ENCODE measurements at places on chromosomes 11 and 22. TPM values are rescaled to one million over a fixed set of nuclear protein-coding genes. Genes with fewer than 3 reads are reported as not detected.

- no peak for DNase-seq
These were observed 2.1 kb downstream of the ADA2 start for GRCh38 chr22:17217179-17217578.

DNA sequence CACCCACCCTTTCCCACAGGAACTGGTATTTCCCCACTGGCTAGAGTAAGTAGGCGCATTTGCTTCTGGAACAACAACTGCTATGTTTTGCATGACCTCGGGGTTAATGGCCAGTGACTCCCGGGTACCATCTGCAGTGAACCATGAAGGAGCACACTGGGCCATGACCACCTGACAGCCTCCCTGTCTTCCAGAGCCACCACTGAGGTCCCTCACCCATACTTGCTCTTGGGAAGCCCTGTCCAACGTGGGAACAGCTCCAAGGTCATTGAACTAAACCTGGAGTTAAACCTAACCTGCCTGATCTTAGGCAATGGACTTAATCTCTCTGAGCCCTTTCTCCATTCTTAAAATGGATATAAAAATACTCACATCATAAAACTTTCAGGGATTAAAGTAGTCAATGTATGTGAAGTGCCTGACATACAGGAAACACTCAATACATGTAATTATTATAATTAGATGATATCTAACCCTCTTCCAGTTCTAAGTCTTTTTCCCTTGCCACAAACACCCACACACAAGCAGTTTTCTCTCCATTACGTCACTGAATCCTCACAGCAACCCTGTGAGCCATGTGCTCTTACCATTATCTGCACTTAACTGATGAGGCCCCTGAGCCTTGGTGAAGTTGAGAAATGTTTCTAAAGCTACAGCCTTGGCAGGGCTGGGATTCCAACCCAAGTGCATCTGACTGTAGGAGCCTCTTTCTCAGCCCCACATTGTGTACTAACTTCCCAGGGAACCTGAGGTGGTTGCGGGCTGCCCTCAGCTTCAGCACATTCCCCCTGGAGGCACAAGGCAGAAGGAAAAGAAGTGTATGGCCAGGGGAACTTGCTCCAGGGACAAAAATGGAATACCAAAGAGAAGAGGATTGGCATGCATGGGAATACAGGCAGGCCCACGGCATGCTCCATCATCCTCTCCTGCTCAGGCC is 74.5 kb upstream of the NCAM1 start:
- DNase-seq: no peak

DNA sequence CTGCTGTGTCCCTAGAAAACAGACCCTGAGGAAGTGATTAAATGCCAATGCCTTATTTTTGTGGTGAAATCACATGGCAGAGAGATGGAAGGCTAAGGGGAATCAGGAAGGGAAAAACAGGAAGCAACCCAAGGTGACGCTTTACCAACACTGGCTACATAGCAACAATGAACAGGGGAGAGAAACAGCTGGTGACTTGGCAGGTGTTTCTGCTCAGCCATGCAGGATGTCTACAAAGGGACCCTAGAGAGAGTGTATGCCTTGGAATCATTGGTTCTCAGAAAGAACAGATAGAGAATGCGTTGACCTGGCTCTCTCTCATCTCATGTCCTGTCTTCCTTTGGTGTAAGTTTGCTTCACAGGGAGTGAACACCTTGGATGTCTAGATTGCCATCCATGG is 911.9 kb downstream of the OPCML start:
- DNase-seq: no peak

DNA sequence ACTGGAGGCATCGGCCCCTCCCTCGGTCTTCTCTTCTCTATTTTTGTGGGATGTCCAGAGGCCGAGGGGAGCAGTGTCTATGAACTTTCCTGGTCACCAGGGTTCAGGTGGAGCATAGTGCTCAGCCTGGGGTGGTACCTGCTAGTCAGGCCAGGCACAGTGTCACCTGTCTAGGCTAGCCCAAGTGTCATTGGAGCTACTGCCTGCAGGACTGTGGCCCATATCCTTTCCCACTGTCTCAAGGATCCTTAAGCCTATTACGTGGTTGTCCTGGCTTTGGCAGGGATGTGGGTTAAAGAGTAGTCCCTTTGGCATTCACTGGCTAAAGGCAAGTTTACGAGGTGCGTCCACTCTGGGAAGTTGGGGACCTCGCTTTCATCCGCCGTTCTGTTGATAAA is 9.3 kb downstream of the RBM14 start:
- DNase-seq: no peak

DNA sequence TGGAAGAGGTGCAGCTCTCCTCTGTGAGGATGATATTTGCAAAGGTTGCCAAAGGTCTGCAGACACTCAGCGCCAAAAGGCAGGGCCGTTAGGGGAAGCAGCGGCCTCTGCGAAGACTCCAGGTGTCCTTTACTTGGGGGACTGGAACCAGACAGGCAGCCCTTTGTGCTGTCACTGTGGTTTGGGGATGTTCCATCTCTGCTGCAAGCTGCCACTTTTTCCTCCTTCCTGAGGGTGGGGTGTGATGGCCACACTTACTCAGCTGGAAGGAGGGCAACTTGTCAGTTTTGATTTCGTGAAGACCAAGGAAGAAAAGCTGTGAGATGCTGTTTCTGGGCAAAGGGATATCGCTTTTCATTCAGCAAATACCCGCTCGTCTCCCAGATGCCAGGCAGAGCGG is 96.5 kb upstream of the PRR5 start:
- DNase-seq: no peak

- DNase-seq: peak; percentile 95
These were observed 12.2 kb downstream of the MRGPRF start for GRCh38 chr11:69000831-69001242.

GRCh38 chr11:110431051-110431672 is 1.4 kb downstream of the FDX1 start:
- DNase-seq: peak; percentile 53

DNA sequence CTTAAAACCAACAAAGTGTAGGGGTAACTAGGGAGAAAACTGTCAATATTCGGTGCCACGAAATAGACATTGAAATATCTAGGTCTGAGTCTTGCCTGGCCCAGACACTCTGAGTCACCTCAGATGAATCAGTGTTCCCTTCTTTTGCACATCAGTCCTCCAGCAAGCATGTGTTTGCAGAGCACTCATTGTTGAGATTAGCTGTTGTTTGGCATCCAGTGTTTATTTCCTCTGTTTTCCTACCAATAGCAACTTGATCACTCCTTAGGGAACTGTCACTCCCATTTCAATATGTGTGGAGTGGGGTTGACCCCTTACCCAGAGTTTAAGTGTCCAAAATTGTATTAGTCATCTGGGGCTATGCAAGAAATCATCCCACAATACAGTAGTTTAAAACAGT is 4.7 kb upstream of the ASCC2 start:
- DNase-seq: no peak

GRCh38 chr11:103832762-103833161 is 203.7 kb upstream of the DDI1 start:
- DNase-seq: no peak

Gene C1QTNF4
- 5.3 TPM for total RNA-seq

Gene PKNOX2
- 12.3 TPM for total RNA-seq

Gene PHF21B
- total RNA-seq: 0.21 TPM

Gene OR10D3
- 0.31 TPM for total RNA-seq

Gene SART1
- 66.7 TPM for total RNA-seq
